ENCODE measurements at places on chromosomes 2 and 18.

- DNase-seq, result no peak
These were observed 81.1 kb downstream of the TRIB2 start for GRCh38 chr2:12797815-12798214.

GRCh38 chr2:223469270-223470046 is 132.7 kb downstream of the SCG2 start:
- DNase-seq, result no peak

DNA sequence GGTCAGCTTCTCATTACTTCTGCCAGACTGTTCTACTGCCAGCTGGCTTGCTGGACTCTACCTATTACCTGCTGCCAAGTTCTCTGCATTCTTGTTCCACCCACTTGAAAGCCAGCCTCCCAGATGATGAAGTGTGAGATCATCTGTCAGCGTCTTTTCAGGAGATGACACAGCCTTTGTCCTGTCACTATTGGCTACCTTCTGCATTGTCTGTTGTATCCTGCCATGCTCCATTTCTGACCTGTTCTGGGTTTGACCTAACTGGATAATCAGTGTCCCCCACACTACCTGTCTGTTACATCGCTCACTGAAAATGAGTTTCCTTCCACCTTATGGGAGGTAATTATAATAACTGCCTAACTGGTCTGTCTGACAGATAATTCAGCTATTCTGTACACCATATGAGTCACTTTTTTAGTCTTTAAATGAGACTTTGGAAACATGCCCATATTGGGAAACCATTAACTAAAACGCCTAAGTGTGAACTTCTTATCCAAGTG is 520.6 kb downstream of the METTL4 start:
- no peak for DNase-seq

DNA sequence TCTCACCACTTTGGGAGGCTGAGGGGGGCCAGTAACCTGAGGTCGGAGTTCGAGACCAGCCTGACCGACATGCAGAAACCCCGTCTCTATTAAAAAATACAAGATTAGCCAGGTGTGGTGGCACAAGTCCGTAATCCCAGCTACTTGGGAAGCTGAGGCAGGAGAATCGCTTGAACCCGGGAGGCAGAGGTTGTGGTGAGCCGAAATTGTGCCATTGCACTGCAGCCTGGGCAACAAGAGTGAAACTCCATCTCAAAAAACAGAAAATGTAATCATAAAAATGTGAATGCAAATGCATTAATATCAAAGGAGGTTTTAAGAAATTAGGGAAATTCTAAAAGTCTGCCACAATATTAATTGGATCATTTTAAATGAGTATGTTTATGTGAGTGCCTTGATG is 45.7 kb downstream of the ACTR2 start:
- no peak for DNase-seq

DNA sequence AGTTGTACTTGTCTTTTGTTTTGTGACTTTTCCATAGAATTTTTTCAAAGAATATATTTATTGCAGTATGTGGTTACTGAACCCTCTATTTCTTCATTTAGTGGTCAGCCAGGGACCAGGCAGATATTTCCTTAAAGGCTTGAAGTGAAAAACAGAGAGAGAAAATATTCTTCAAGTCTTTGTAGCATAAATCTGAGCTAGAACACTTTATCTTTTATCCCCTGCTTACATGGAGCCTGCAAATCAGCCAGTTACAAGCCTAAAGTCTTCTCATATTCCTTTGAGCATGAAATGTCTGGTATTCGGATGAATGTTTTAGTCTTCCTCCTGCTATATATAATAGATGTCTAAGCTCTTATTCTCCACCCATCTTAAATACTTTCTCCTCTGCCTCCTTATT is 1557.5 kb upstream of the ACVR2A start:
- DNase-seq, result no peak

Data from NCI-H1105 (cell line).